NCI-H774 (cell line): ENCODE measurements at places on chromosomes 13 and 19.
A peak's percentile ranks its signal among the peaks of the same experiment; 100 is the strongest.

GRCh38 chr13:30870049-30870884 is 35.8 kb upstream of the MEDAG start:
- DNase-seq = peak; percentile 62

DNA sequence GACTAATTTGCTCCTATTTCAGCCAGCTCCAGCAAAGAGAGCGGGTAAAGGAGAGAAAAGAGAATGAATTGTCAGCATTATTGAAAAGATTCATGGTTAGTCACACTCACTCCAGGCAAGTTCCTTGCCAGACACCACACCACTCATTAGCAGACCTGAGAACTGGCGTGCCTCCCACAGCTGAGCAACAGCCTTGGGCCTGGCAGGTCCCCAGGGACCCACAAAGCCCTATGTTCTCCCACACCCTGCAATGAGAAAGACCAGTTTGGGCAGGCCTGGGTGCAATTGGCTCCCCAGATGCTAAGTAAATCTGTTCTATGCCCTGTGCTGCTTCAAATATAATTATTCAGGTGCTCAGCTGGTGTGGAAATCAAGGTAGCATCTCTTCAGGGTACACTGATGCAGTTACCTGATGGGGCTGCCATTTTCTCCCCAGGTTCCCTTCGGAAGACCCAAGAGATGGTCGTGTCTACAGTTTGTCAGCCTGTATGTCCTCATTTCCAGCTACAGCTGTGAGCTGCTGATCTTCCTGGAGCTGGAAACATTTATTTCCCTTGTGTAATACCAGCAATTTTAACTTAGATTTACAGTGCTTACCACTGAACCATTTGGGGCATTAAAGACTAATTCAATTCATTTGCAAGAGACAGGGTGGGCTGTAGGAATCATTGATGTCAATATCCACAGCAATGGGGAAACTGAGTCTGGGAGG is 405.0 kb downstream of the COG6 start:
- DNase-seq = no peak

DNA sequence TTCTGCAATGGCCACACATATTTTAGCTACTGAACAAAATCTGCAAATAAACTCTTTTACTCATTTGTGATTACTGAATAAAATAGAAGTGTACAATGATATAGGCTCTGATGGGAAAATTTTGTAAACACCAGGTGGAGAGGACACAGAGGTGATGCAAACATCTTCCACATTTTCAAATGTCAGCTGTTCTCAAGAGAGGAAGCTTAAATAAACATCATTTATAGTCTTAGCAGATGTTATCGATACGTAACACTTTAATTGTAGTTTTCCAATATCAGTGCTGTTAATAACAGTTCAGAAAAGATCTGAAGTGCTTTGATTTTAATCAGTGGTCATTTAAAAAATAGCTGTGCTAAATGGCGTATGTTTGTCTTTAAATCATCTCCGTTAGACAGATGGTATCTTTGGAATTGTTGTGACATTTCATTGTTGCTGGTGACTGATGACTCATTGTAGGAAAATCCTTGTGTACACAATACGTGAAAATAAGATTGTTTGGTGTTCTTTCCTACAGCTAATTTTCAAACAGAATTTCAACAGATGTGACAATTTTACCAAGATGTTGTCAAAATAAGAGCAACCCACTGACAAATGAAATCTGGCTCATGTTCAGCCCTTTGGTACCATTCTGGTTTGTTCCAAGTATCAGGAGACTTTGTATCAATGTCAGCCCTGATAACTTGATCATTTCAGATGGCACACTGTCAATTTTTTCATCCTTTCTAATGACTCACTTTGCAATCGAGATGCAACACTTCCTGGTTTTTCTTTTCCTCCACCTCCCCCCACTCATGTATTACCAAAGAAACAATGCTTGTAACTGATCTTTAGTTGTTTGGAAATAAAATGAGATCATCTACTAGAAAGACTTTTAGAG is 516.0 kb downstream of the DCT start:
- peak; percentile 38 for DNase-seq

DNA sequence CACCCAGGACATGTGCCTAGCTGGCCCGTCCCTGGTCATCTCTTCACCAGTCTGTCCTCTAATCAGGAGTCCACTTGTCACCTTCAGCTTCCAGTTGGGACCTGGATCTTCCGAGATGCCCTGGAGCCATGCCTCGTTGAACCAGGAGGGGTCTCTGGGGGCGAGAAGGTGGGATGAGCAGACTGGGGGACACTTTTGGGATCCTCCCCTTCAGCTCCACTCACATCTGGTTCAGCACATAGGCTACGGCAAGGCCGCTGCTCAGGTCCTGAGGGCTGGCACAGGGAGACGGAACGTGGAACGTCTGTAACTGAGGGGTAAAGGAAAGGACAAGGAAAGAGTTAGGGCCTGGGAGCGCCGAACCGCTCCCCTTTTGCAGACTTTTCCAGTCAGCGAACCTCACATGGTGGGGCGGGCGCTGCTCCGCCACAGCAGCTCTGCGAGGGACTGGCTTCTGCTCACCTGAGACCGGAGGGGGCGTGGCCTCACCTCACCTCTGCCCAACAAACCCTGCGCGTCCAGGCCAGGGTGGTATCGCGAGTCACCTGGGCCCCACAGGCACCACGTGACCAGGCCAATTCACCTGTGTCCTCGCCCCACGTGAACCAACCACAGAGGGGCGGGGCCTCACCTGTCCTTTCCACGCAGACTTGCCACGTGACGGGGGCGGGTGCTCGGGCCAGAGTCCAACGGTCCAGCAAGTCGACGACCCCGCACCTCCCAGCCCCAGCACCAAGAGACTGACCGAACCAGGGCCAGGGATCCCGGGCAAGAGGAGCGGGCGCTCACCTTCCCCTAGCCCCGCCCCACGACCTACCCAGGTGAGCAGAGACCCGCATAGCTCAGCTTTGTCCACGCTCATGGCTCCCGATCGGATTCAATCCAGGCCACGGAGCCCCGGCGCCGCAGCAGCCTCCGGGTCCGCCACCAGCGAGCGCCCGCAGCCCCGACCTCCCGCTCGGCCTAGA is at the start of gene HOOK2:
TSS of gene HOOK2 (minus strand) at position 965 of the 968 bp plus-strand sequence. CDS start at position 862, 103 bp downstream.
- peak; percentile 86 for DNase-seq

- DNase-seq = no peak
Observed at GRCh38 chr19:31018936-31019335, 330.3 kb downstream of the TSHZ3 start.

GRCh38 chr13:44280456-44280855 is 93.2 kb upstream of the SERP2 start:
- no peak for DNase-seq

GRCh38 chr13:96968027-96968426 is 26.2 kb downstream of the OXGR1 start:
- DNase-seq = no peak

- no peak for DNase-seq
Observed at GRCh38 chr13:38417727-38418126, 68.1 kb downstream of the UFM1 start.

GRCh38 chr19:15696654-15697194 is 23.8 kb downstream of the CYP4F12 start:
- DNase-seq = no peak
